HuH-7 (cell line): ENCODE measurements at places on chromosomes 2 and 18.
A peak's percentile ranks its signal among the peaks of the same experiment; 100 is the strongest.

- no peak for DNase-seq
Observed at GRCh38 chr2:26541401-26542193, 63.7 kb upstream of the OTOF start.

DNA sequence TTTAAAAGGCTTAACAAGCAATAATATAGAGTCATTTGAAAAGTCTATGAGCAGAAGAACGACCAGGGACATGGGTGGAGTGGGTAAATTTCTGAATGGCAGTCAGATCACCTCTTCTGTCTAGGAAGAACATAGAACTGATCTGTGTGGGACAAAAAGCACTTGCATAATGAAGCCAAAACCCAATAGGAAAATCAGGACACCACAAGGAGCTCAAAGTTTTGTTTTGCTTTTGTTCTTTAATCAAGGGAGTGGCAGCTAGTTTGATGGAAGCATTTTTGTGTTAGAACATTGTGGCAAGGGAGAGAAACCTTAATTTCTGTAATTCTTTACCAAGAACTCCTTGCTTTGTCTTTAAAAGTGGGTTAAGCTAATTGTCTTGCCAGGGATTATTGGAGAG, 240.2 kb upstream of the TANK start:
- DNase-seq = no peak

DNA sequence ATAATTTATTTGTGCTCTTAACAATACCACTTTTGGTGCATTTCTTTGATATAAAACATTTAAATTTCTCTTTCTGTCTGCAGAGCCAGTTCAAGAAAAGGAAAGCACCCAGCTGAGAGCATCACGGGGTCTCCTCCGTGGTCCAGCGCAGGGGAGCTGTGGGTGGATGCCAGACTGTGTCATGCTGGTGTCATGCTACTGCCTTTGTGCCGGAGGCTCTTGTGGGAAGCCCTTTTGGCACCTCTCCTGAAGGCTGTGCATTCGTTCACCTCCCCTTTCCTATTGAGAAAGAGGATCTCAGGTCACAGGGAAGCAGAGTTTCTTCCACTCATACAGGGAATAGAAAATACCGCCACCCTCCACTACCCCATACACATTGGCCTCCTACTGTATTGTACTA, 450.4 kb downstream of the GALR1 start:
- no peak for DNase-seq

- peak; percentile 11 for DNase-seq
Observed at GRCh38 chr2:38146907-38147307, 71.0 kb upstream of the CYP1B1 start.

GRCh38 chr18:73232933-73233332, 365.1 kb upstream of the NETO1 start:
- no peak for DNase-seq

DNA sequence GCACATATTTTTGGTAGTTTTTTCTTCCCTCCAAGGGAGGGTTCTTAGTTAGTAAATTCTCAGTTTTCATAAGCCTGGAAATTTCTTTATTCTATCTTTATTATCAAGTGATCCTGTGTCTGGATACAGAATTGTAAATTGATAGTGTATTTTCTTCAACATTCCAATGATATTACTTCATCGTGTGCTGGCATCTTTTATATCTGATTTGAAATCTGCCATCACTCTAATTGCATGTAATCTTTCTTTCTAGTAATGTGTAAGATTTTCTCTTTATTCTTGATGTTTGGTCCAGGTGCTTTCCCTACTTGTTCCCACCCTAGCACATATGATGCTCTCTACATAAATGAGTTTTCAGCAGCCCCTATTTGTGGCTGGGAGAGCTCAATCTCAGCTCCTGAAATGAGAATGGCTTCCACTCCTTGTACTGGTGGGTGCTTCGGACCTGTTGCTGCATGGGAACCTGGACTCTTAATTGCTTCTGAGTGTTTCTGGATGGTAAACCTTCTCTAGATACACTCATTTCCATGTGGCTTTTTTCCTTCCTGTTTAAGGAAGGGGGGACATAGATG, 102.7 kb downstream of the SMIM21 start:
- no peak for DNase-seq
